Activated CD4-positive, alpha-beta memory T cell treated with anti-CD3 and anti-CD28 coated beads for 36 hours (primary cell): ENCODE measurements at places on chromosomes 6 and 20. TPM values are rescaled to one million over a fixed set of nuclear protein-coding genes. Genes with fewer than 3 reads are reported as not detected.

GRCh38 chr6:56803594-56803993 lies 151.3 kb upstream of the BEND6 start:
- DNase-seq = no peak

The COL19A1 gene
- total RNA-seq = 0.02 TPM

- DNase-seq = no peak
These were observed 38.0 kb downstream of the C20orf203 start for GRCh38 chr20:32635764-32636163.

The LKAAEAR1 gene
- not detected for total RNA-seq

DNA sequence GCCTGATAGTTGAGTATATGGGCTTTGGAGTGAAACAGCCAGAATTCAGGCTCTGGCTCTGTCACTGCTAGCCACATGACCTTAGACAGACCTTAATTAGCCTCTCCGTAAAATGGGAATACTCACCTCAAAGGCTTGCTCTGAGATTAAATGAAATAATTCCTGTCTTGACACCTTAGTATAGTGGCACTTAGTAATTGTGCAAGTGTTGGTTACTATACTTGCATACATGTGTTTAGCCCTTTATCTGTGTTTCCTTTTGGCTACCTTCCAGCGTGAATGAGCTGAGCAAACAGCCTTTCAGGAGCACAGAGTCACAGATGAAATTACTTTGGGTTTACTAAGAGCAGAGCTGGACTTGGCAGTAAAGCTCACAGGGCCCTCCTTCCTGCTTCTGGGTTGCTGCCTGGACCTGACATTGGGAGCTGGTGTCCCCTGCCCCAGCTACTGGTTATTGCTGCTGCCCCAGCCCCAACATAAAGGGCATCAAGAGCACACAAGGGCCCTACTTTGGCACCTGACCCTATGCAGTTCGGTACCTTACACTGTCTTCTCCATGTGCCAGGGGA lies 32.8 kb downstream of the CD164 start:
- no peak for DNase-seq

The BMP7 gene
- total RNA-seq = not detected

DNA sequence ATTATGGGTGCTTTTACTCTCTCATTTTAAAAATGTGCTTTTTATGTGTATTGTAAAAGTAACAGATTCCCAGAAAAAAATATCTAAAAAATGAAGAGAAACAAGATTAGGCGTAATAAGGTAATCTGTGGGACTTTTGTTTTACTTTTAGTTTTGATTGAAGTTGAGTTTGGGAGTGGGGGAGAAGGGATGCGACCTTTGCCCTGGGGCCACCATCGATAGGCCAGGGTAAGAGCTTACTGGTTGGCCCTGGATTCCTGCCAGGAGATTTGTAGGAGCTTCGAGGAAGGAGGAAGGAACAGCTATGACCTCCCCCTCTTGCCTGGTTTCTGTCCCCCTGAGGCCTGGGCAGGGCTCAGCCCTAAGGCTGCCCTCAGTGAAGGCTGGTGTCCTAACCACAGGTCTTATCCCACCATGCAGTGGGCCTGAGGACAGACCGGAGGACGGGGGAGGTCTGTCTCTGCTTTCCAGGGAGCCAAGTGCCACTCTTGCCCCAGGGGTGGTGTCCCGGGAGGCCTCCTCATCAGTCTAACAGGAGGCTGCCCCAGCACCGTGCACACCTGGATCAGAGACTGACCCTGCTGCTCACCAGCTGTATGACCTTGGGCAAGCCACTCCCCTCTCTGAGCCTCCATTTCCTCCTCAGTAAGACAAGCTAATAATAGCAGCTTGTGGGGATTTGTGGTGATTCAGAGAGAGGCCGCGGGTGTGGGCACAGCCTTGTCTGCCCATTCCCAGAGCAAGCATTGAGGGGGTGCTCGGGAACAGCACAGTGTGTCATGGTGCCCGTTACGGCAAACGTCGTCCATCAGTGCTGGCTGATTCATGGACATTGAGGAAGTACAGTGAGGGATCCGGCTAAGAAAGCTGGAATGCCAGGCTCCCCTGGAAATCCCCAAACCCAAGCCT lies 21.2 kb downstream of the TGM2 start:
- DNase-seq = no peak

DNA sequence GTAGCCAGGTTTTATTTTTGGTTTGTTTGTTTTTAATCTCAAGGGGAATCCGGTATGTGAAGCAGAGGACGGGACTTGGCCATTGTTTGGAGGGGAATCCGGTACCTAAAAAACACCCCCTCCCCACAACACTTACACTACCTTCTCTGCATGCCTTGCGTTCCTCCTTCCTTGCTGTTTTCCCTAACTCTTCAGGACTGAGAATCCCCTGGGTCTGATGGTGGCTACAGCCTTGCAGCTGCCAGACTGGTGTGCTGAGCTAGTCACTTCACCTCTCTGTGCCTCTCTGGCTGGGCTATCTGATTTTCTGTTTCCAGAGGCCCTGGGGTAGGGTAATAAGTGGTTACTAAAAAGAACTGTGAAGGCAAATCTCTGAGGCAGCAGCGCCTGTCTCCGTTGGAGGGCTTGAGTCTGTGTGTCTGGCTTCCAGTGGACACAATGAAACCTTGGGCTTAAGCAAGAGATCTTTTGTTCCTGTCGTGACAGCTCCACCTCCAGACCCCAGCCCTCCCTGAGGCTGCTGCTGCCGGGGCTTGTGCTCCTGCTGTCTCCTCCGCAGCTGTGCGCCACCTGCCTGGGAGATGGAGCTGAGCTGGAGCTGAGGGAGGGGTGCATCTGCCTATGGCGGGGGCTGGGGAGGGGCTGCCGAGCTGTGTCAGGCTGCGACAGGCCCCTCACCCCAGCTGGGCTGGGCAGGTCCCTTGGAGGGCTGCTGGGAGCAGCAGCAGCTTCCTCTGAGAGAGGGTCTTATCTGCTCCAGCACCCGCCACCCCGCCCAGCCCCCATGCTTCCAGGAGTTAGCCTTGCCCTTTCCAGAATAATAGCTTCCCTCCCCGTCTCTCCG lies 65.8 kb upstream of the CCDC167 start:
- no peak for DNase-seq

DNA sequence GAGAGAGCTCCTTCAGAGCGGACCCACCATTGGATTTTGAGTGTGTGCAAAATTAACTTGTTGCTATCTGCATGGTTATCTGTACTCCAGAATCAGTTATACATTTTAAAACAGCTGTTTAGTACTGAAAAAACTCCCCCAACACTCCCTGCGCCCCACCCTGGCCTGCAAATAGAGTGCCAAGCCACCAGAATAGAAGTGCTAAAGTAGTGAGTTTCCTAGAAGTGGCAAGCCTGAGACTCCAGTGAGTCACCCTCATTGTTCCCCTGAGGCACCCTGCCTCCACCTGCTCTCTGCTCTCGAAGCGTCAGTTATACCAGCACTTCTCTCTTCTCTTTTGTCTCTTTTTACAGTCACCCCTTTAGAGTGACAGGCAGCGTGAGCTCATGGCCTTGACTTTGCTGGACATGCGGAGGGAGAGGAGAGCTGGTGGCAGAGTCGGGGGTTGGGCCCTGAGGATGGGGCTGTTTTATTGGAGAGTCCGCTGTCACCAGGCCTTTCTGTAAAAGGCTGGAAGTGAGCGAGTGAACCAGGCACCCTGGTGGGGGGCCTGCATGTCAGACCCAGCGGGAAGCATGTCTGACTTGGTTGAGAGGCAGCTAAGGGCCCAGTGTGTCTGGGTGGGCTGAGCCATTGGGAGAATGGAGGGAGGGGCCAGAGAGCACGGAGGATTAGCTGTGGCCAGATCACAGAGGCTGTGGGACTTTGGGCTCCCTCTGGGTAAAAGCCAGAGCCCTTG lies 10.4 kb downstream of the IGF2R start:
- DNase-seq = peak; percentile 82

DNA sequence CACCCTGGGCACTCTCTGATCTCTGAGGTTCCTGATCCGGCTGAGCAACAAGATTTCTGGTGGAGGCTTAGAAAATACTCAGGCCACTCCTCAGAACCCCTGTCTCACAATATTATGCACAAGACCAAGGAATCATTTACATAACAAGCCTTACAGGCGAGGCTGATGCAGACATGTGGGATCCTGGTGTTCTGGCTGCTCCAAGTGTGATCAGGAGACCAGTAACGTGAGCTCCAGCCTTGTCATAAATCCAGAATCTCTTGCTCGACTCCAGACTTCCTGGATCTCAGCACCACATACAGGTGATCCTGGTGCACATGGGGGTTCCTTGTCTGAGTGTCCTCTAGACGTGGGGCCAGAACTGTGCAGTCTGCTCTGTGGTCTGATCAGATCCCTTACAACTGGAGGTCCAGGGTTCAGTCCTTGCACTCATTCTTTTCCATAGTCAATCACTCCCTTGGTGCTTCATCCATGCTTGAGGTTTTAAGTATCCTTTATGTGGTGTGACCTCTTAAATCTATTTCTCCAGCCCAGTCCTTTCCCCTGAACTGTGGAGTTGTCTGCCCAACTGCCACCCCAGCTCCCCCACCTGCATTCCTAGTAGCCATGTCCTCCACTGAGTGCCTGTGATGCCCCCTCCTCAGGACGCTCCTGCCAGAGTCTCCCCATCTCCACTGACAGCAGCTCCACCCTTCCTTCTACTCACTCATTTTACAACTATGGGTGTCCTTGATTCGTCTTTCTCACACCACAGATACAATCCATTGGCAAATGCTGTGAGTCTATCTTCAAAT lies 5.1 kb downstream of the HLA-C start:
- no peak for DNase-seq

GRCh38 chr20:3092611-3093379 lies 8.3 kb upstream of the AVP start:
- DNase-seq = peak; percentile 54

DNA sequence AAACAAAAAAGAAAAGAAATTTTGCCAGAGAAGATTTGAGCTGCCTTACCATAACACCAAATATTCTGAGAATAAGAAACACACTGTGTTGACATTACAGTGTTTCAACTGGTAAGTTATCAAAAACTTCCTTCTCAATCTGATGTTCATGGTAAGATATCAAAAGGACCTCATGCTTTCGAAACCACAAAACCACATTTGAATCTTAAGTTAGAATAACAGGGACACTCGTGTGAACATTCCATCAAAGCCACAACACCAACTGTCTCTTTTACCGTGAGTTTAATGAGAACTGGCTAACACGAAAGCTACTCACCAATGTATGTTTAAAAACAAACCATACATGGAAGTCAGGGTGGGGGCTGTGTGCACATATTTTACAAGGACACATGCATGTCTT lies 73.0 kb upstream of the OPRM1 start:
- DNase-seq = no peak
